Germinal center (tissue), 1 donor: ENCODE measurements at places on chromosomes 2 and 18.

DNA sequence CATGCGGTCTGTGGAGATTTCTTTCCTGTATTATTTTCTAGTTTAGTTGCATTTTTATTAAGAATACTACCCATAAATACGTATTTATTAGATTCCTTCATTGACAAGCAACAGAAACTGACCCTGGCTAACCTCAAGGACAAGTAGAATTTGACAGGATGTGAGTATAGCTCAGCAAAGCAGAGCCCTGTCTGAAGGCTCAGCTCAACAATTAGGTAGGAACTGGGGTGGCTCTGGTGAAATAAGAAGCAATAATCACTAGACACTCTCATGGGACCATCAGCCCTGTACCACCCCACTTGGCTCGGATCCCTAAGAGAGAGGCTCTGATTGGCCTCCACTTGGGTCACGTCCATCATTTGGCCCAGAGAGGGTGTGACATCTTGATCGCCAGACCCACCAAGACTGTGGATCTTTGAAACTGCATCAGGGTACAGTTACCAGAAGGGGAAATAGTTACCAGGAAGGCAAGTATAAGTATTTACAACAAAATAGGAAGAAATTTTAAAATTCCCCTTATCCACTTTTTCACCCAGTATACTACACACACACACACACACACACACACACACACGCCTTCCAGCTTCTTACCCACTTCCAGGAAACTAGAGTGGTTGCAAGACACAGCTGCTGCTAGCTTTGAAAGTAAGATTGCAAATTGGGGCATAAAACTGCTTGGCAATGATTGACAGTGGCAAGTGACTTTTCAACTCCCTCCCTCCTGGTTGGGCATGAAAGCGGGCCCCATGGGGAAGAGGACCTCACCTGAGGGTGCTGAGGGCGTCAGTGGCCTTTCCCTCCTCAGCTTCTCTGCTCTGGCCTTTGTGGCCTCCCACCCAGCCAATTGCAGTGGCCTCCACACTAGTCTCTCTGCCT, 41.8 kb downstream of the KCTD18 start:
- DNase-seq = no peak

DNA sequence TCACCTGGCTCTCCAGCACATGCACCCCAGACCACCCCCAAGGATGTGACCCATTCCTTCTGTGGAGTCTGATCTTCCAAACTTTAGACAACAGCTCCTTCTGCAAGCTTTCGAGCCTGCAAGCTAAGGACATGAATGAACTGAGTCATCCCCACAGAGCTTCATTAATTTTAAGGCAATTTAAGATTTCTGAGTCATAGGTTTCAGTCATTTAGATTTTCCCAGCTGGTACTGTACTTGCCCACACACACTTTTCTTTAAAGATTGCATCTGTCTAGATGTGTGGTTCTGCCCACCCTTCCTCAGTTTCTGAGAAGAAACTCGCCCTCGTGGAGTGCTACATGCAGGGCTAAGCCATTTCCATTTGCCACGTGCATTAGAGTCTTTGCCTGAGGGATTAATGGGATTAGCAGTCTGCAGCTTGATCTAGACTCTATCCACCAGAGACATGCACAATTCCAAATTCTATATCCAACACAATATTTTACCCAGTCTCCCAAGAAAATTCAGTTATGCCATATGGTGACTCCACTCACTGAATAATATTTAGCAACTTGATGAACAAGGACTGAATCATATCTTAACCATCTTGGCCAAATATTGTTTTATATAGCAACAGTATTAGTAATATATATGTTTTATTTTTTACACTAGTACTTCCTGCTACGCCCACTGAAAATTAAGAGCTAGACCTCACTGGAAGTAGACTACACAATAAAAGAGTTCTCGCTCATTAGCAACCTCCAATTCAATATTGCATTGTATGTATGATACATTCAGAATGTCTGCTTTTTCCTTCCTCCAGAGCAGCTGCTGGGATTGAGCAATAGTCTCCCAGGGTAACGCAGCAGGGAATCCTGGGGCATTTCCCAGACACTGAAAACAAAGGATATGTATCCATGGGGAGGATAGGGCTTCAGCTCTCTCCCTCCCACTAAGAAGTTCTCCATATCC, 14.3 kb upstream of the TRIB2 start:
- no peak for DNase-seq

- DNase-seq = no peak
Observed at GRCh38 chr2:176239031-176239430, 30.2 kb upstream of the MTX2 start.

- peak; percentile 91 for DNase-seq
Observed at GRCh38 chr2:37344453-37345361, at the start of gene QPCT. Gene QPCT, plus strand, starts transcription at chr2:37344630. Its CDS starts 102 bp downstream, at chr2:37344732.

- no peak for DNase-seq
Observed at GRCh38 chr18:63286926-63287325, 32.6 kb downstream of the BCL2 start.

GRCh38 chr2:159193791-159194190, 92.7 kb downstream of the WDSUB1 start:
- DNase-seq = no peak

GRCh38 chr2:194332799-194333490, 1324.1 kb upstream of the SLC39A10 start:
- no peak for DNase-seq

GRCh38 chr2:95258271-95258670, 16.0 kb upstream of the PROM2 start:
- DNase-seq = no peak

GRCh38 chr2:40734797-40735196, 282.9 kb upstream of the SLC8A1 start:
- DNase-seq = no peak

DNA sequence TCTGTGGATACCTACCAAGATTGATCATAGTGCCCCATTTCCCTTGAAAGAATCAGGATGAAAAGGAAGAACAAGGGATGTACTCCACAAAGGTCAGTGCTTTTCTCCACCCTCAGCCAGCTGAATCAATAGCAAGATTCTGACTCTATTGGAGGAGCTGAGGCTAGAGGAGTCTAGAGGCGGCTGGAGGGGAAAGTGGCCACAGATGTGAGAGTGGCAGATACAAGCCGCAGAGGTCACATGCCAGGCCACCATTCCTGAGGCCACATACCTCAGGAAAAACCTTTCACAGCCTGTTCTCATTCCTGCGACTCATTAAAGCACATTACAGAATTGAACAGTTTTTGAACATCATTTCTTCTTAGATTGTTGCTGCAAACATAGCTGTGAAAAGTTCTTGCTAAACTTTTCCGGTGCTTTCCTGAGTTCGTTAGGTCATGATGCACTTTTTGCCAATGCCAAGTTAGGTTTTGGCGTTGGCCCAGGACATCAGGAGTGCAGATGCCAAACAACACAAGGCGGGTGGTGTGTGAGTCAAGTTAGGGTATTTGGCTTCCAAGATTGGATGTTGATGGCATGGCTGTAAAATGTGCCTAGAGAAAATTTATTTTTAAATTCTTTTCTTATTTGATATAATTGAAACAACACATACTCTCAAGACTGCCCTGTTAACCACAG, 160.7 kb upstream of the SP5 start:
- no peak for DNase-seq

DNA sequence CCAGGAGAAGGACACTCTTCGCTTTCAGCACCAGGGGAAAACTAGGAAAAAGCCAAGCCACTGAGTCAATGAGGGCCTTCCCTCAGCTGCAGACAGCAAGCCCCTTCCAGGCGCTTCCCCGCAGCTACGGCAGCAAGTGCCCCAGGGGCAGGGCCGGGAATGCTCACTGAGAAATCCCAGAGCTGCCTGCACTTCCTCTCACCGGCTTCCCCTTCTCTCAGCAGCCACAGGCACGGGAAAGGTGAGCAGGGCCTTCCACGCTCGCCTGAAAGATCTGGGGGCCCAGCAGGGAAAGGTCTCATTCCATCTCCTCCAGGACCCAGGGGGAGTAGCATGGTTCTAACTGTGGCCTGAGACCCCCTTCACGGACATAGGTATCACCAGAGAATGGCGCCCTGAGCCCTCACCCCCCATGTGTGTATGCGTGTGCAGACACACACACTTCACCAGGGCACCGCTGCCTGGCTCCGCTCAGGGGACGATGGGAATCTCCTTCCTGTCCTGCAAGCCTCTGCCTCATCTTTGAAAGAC, 29.6 kb upstream of the FOSL2 start:
- DNase-seq = no peak

DNA sequence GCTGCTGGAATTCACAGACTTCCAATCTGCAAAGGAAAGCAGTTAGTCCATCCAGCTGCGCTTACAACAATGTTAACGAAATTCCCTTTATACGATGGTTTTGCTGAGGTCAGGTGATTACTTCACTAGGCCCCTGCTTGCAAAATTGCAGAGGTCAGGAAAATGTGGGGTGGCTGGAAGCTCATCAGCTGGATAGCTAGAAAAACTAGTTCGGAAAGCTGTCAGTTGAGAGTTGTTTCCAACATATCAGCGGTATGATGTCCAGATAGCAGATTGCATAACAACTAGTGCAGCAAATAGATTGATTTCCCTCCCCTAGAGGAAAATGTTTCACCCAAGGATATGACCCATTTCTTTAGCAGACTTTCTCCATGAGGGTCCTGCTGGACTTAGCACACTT, 2021.1 kb upstream of the CELF4 start:
- DNase-seq = no peak

- DNase-seq = no peak
Observed at GRCh38 chr18:27894746-27895145, 282.2 kb downstream of the CDH2 start.

- peak; percentile 75 for DNase-seq
Observed at GRCh38 chr18:13629841-13630715, 96.3 kb downstream of the FAM210A start.

DNA sequence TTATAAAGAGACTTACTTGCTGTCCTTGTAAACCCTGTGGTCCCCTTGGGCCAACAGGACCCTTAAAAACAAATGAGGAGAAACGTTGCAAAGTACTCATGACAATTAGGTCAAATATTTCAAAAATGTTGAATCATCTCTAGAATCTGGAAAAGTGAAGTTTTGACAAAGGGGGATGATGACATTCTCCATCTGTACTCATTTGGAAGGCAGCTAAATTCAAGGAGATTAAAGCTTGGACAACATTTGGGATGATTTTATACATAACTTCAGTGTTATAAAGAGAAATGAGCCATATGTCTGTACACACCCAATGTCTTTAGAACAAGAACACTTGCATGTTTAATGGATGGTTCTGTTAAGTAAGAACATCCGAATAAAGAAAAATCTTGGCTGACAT, 92.9 kb downstream of the COL5A2 start:
- no peak for DNase-seq

GRCh38 chr2:76283350-76283749, 572.6 kb upstream of the GCFC2 start:
- DNase-seq = no peak

- DNase-seq = no peak
Observed at GRCh38 chr2:230444832-230445231, 28.8 kb downstream of the SP100 start.

- DNase-seq = no peak
Observed at GRCh38 chr2:141508086-141508752, 622.6 kb downstream of the LRP1B start.

DNA sequence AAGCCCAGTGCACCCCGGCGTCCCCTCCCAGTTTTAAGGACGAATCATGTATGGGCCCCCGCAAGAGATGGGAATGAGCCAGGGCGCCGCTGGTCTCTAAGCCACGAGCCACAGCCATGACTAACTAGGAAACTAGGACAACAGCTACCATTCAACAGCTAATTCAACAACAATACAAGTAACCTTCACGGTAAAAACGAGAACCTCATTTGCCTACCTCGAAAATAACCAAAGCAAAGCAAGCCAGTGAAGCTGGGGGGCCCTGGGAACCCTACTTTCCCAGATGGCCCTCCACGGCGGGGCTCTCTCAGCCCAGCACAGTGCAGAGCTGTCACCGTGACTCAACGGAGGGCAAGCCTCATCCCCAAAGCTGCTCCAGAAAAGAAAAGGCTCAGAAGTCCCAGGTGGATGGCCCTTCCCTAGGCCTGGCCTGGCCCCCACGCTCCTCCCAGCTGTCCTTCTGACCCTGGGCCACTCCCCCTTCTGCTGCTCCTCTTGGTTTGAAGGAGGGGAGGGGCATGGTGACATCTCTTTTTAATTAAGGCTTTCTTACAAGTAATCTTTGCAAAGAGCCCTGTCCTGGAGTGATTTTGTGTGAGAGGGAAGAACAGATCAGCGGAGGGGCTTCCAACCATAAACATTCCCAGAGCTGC, 126.3 kb downstream of the HDAC4 start:
- no peak for DNase-seq

GRCh38 chr18:45938488-45938935, 28.6 kb downstream of the EPG5 start:
- DNase-seq = no peak

DNA sequence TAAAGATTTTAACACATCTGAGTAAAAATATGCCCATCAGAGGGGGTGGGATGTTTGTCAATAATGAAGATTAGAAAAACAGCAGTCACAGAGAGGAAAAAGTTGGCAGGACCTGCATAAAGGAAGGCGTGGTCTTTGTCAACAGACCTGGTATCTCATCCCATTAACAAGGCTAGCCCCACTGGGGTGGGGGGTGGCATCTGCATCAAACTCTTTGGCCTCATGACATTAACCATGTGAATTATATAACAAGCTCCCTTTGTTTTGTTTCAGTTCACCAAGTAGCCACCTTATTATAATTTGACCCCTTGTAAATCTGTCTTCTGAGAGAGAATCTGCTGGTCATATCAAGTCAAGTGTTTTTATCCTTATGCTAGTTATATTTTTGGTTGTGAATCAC, 28.8 kb downstream of the NEMP2 start:
- no peak for DNase-seq

- no peak for DNase-seq
Observed at GRCh38 chr18:10928772-10929373, 220.5 kb downstream of the PIEZO2 start.

- no peak for DNase-seq
Observed at GRCh38 chr18:79640064-79640672, 39.4 kb upstream of the CTDP1 start.

DNA sequence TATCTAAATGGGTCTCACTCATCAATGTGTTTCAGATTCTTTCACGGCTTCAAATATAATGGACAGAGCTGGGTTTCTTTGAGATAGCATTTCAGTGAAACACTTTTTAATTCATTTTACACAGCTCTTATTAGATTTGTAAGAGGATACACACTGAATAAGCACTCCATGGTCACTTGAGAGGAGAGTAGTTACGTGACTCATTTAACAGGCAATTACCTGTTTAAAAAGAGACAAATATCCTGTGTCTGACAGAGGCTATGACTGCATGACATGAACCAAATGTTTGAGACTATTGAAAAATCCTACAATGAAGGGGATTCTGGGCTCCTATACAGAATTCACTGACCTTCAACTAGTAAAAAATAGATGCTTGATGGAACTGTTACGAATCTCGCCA, 786.9 kb downstream of the EPHA4 start:
- DNase-seq = no peak

GRCh38 chr2:14303366-14304115, 329.0 kb upstream of the LRATD1 start:
- DNase-seq = no peak

- DNase-seq = no peak
Observed at GRCh38 chr2:200101922-200102321, 146.5 kb downstream of the MAIP1 start.
